ENCODE measurements at places on chromosomes 4 and X.
A peak's percentile ranks its signal among the peaks of the same experiment; 100 is the strongest.

GRCh38 chr4:77917075-77917474 lies 54.4 kb downstream of the MRPL1 start:
- DNase-seq, result no peak

DNA sequence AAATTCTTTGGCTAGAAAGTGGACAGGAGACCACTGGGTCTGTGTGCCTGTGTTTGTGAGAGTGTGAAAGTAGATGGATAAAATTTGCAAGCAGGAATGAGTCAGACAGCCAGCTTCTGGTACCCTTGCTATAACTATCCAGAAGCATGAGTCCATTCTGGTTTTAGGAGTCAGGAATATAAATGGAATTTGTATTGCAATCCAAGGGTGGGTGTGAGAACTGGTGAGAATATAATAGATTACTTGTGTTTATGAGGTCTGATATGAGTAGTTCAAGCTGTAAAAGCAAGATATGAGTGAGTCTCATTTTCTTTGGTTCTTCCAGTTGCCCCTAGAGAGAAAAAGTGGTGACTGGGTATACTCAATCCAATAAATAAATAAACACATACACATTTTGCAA lies 212.7 kb upstream of the TAPT1 start:
- peak; percentile 58 for DNase-seq

DNA sequence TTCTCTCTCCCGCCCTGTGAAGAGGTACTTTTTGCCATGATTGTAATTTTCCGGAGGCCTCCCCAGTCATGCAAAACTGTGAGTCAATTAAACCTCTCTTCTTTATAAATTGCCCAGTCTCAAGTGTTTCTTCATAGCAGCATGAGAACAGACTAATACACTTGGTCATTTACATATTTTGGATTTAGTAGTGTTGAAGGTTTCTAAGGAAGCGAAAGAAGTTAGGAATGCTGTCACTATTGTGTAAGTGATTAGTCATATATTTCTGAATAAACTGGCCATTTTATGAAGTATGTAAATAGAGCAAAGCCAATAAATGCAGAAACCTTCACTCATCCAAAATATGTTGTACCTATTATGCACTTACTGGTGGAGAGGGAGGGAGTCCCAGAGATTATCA lies 34.4 kb upstream of the GK2 start:
- DNase-seq, result no peak

DNA sequence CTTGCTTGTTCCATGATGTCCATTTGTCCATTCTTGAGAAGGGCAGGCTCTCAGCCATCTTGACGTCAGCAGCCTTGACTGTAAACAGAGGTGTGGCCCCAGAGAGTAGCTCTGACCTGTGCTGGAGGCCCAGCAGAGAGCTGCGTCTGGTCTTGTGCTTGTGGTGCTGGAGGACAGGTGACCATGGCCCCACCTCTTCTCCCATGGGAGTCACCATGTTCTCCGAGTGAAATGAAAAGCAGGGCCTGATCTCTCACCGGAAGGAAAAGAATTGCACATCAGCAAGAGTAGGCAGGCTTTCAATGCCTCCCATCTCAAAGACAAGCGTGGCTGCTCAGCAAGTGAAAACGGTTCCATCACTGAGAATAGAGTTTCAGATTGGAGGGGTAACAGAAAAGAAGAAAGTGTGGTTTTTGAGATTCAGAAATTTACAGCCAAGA lies 11.5 kb downstream of the PARM1 start:
- DNase-seq, result no peak

DNA sequence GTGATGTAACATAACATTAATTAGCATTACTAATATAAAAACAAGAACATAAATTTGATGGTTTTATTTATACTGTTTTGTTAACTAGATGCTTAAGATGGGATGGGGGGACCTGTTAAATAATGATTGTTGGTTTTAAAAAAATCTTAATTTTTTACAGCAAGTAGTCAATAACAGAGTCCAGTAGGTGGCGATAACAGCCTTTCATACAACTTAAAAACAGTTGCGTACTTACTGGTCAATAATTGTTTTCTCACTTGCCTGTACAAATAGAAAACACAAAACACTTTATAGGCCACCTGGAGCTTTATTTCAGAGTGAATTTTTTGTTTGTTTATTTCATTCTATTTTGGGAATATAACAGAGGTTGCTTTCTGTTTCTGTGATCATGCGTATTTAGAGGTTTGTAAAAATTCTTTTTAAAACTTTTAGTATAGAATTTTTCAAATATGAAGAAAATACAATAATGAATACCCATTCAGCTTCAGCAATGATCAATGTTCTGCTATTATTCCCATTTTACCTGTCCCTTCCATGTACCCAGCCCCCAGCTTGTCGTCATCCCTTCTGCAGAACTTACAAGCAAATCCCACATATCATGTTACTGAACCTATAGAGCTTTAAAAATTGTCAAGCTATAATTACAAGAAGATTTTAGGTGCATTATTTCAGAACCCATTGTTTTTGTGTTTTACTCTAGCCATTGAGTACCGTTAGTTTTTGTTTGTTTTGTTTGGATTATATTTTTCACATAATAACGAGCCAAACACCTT lies 97.1 kb downstream of the MRPL1 start:
- DNase-seq, result peak; percentile 54

DNA sequence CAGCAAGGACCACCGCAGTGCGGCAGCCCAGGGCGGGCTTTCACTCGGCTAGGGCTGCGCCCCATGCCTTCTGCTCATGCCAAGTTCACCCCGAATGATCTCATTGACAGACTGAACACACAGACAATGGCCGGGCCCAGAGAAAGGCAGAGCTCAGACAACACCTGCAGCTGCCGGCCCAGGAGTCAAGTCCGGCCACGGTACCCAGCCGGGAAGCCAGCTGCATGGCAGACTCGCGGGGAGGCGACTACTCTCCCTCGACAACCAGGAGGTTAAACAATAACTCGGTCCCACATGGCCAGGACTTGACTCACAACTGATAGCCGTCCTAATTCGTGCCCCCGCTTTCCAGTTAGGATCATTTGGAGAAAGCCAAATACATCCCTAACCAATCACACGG lies 50.4 kb downstream of the ABLIM2 start:
- no peak for DNase-seq

GRCh38 chrX:149467461-149467860 lies 37.6 kb downstream of the IDS start:
- no peak for DNase-seq

DNA sequence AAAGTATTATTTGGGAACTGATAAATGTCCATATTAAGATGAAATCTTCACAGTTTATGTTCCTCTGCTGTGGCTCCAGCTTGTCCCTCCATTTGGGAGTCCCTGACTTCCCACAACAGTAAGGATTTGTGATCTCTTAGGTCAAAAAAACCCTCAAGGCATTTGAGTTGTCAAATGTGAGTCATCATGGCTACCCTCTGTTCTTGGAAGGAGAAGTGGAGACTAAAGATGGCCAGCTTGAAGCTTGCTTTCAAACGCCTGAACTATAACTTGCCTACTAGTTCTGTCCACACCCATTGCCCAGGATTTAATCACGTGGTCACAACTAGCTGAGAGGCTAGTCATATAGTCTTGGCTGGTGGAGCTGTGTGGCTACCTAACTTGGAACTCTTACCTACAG lies 107.8 kb downstream of the CCNG2 start:
- DNase-seq, result peak; percentile 15

- peak; percentile 62 for DNase-seq
Measured at GRCh38 chr4:138734746-138735145, 280.8 kb upstream of the NOCT start.

GRCh38 chrX:107721318-107721717 lies 54.3 kb downstream of the TSC22D3 start:
- no peak for DNase-seq

DNA sequence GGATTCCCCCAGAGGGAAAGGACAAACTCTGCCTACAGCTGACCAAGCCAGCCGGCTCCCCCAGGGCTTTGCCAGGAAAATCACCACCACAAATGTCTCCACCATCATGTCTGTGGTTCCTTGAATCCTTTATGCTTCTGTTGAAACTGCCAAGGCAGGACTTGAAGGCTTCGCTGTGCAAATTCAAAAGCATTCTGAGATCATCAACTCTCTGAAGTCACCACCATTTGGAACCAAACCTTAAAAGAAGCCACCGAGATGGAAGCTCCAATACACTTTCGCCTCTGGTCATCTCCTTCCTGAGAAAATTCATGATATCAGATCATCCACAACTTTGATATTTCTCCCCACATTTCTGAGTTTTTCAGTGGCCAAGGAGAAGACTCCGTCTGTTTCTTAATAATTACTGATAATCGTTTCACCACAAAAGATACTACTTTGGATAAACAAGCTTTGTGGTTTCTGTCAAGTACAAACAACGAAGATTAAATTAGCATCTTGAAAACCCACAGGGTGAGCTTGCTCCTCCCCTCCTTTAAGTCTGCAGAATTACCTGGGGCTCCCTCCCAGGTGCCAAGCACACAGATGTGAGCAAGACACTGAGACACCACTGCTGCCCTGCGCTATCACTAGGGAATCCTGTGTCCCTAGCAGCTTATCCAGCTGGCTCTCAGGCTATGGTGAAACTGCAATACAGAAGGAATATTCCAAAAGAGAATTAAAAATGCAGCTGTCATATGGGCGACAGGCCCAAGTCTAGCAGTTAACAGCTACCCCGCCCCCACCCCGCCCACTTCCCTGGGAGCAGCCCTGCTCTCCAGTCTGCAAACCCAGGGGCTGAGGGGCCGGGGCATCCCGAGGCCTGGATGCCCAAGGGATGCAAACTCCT lies 125.0 kb upstream of the TBL1X start:
- DNase-seq, result peak; percentile 9

GRCh38 chr4:7074426-7074825 lies 6.6 kb upstream of the GRPEL1 start:
- peak; percentile 52 for DNase-seq

DNA sequence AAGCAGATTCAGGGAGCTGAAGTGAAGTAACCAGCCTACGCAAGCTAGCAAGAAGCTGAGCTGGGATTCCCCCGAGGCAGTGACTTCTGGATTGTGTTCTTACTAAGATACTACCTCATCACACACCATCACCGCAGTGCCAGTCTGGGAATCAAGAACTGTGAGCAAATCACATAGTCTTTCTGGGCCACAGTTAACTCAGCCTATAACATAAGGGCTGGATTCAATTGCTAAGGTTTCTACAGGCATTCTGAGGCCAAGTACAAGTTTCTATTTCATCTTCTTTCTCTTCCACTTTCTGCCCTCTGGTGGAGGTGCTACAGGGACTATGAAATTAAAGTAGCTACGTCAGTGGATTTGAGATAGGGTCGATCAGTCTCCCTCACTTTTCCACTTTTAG lies 1.4 kb upstream of the CORIN start:
- DNase-seq, result peak; percentile 29

- no peak for DNase-seq
Measured at GRCh38 chr4:187615972-187616371, 379.6 kb upstream of the ZFP42 start.

DNA sequence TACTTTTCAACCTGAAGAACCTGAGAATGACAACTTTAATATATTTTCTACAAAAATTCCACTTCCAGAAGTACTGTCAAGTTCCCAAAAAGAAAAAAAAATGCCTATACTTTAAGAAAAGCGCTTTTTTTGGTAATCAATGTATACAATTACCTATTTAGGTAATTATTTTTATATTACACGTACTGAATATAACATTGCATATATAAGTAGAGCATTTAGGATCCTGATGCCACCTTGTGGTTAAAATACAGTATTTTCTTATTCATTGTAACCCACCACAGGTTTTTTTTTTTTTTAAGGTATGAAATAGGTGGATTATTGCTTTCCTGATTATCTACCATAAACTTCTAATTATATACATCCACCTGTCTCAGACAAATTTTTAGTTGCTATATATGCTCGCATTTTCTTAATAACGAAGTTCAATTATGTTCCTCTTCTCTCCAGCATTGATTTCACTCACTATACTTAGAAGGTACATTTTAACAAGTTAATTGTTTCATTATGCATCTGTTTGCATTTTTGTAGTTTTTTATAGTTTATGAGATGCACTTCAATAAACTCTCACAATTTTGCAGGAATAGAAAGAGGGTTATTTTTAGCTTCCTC lies 5.2 kb downstream of the MAP9 start:
- DNase-seq, result peak; percentile 39

DNA sequence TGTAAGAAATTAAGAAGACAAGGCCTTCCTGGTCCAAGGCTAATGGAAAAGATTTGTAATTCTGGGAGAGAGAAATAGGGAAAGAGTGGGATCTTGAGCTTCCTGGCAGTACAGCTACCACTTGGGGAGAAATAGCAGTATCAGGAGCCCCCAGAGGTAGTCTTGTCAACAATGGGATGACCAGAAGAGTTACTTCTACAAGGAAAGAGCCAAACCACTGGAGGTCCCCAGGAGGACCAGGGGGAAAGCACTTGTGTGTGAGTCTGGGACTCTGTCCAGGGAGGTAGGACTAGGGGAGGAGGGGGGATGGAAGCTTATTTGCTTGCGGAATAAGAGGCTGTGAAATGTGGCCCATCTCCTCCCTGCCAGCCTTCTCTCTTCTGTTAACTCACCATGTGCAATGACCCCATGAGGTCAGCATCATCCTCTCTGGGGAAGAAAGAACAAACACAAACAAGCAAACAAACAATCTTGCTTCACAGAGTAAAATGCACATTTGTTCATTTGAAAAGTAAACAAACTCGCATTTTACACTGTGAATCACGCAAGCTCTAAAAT lies 160.1 kb downstream of the STK32B start:
- DNase-seq, result no peak

DNA sequence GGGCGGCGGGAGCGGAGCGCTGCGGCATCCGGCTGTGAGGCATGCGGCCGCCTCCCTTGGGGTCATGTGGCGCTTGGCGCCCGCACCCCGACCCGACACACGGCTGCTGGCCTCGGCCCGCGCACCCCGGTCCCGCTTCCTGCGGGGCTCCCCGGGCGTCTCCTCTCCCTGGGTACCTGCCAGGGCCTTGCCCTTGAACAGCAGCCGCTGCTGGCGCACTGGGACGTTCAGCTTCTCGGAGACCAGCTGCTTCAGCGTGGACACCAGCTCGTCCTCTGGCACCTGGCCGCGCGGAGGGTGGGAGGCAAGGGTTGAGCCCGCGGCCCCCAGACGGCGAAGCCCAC lies 391 bp downstream of the UBL4A start:
- peak; percentile 24 for DNase-seq

DNA sequence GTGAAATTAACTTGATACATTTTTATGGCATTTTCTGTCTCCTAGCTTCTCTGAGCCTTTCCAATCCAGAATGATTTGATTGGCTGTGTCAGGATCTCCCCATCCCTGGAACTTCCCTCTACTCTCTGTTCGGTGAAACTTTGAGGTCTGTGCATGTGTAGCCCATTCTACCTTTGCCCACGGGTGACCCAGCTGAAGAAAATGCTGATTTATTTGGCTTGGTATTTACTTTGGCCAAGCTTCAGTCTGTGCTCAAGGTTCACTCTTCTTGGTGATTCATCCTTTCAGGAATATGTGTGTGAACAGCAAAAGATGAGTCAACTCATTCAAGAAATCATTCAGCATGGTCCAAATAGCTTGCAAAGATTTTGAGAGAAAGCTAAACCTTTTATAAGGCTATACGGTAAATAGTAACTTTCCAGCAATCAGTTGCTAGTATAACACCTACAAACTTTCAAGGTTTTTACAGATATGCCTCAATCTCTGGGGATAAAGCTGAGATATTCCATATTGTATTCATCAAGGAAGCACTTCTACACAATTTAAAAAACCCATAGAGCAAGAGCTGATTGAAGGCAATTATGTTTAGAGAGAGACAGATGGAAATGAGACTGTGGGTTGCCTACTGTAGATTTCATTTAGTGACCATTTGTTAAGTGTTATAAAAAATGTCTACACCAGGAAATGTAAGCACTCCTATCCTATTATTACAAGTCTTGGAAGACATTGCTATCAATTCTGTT lies 233.9 kb upstream of the CXXC4 start:
- peak; percentile 4 for DNase-seq

Data from EH (cell line).